ENCODE measurements at places on chromosomes 7 and 10.

DNA sequence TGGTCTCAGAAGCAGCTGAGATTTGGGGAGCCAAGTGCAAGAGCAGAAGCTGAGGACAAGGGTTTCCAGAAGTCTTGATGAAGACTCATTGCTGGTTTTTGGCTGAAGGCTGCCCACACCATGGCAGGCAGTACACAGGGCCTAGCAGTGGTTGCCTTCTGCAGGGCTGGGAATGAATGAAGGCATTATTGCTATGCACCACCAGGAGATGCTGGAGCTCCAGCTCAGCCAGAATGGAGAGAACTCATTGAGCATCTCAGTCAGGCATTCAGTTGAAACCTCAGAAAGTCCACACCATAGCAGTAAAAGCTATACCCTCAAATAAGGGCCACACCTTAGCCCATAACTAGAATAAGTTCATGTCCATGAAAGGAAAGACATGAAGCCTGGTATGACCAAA is 190.5 kb downstream of the DPP6 start:
- no peak for DNase-seq

GRCh38 chr10:3421537-3422257 is 249.1 kb upstream of the PITRM1 start:
- DNase-seq = no peak

GRCh38 chr7:78734626-78735025 is 718.8 kb downstream of the MAGI2 start:
- no peak for DNase-seq

- DNase-seq = no peak
These were observed 37.7 kb downstream of the ATXN7L1 start for GRCh38 chr7:105838627-105839231.

- DNase-seq = peak; percentile 10
These were observed 207.3 kb upstream of the SH2B2 start for GRCh38 chr7:102079140-102080018.

- no peak for DNase-seq
These were observed 100.4 kb upstream of the RET start for GRCh38 chr10:42976351-42977031.

DNA sequence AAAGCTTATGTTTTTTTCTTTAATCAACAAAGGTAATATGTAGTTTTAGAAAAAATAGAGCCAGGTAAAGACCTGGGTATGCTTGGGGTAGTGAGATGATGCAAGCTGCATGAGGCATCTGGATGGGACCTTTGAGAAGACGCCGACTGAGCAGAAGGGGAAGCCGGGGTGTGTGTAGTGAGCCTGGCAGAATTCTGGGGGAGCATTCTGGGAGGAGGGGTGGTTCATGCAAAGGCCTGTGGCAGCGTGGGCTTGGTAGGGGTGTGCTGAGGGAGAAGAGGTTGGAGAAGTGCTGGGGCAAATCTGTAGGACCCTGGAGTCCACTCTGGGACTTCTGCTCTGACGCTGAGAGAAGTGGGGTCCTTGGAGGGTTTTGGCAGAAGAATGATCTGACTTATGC is 33.9 kb upstream of the SHH start:
- DNase-seq = no peak

DNA sequence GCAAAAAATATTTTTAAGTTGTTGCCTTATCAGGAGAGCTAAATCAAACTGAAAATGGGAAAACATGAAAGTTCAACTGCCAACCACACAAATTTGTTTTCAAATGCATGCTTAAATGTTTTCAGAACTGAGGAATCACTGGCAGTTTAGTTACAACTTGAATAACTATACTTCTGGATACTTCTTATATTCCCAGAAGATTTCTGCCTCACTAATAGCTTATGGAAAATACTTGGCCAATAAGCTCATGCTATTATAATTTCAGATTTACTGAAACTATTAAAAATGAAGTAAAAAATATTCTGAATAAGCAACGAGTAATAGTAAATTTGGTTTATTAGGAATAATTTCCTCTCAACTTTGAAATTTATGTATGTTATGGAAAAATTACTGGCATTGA is 222.2 kb downstream of the CDK14 start:
- DNase-seq = no peak

GRCh38 chr10:42864575-42864974 is 82.0 kb downstream of the BMS1 start:
- DNase-seq = peak; percentile 90

DNA sequence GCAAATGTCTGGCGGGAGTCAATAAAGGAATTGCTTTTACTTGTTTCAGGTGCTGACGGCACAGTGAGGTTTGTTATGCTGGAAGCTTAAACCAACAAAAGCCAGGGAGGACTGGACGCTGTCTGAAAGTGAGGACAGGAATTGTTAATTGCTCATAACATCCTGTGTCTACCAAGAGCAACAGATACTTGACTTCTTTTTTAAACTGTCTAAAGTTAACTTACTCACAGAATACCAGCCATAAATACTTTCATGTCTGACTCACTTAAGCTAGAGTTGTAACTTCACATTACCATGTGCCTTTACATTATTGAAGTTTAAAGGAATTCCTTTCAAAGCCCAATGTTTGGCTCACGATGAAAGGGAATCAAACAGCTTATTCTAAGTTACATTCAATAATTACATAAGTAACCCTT is 252.7 kb upstream of the SHH start:
- DNase-seq = no peak

GRCh38 chr10:50636618-50637579 is 13.1 kb upstream of the SGMS1 start:
- no peak for DNase-seq

DNA sequence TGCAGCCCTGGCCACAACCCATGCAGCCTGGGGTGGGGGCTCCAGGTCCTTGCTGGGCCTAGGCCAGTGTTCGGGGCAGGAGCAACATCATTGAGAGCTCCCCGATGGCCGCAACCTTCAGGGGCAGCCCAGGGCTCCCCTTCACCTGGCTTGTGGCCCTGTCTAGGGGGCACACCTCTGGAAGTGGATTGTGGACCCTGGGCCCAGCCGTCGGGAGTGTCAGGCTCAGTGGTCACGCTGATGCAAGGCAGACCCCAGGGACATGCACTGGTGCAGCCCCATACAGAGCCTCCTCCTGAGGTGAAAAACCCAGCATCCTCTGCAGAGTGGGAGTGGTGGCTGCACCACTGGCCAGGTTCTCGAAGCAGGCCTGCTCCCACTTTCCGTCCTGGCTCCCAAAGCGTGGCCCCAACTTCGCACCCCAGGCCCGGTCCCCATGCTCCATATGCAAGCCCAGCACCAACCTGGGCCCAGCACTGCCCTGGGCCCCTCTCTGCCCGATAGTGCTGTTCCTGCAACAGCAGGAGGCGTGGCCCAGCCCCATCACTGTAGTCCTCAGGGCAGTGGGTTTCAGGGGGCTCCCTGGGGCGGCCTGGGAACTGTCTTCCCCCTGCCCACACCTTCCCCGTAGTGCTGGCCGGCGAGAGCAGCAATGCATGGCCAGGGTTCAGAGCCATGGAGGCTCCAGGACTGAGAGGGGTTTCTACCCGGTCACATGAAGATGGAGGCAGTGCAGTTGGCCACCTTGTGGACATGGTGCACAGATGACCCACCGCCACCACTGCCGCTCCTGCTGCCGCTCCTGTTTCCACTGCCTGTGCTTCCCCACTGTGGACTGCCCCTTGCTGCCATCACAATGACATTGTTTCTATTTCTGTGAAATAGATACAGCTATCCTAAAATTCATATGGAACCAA is 303.9 kb upstream of the NRG3 start:
- no peak for DNase-seq

GRCh38 chr7:102431617-102432298 is 1.6 kb upstream of the ORAI2 start:
- DNase-seq = peak; percentile 52

- DNase-seq = no peak
These were observed 9.6 kb downstream of the INSYN2A start for GRCh38 chr10:127186813-127187212.

DNA sequence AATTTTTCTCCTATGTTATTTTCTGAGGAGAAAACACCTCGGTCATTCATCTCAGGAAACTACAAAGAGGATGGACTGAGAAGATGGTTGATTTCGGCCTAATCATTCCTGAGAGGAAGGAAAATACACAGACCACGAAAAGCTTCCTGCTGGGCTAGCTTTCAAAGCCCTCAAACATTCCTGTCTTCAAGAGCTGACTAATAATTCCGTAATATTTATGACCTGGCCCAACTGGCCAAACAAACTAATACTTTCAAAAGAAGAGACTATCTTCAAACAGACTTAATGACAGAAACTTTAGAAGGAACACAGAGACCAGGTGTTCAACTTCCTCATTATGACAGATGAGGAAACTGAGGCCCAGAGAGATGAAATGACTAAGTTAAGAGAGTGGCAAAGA is 215.1 kb upstream of the FRMD4A start:
- DNase-seq = no peak

- peak; percentile 98 for DNase-seq
These were observed 39.8 kb downstream of the SPOCK2 start for GRCh38 chr10:72048450-72049124.

DNA sequence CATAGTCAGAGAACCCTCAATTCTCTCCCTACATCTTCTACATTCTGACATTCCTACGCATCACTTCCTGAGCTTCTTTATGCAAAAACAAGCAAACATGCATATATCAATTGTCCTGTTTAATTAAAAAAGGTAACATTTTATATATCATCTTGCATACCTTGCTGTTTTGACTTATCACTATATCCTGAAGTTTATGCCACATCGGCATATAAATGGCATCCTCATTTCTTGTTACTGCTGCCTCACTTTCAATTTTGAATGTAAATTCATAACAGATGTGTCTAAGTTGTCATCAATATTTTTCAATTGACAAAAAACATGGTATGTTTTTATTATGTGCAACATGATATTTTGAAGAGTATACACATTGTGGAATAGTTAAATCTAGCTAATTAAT is 377.3 kb upstream of the STEAP1 start:
- DNase-seq = no peak

DNA sequence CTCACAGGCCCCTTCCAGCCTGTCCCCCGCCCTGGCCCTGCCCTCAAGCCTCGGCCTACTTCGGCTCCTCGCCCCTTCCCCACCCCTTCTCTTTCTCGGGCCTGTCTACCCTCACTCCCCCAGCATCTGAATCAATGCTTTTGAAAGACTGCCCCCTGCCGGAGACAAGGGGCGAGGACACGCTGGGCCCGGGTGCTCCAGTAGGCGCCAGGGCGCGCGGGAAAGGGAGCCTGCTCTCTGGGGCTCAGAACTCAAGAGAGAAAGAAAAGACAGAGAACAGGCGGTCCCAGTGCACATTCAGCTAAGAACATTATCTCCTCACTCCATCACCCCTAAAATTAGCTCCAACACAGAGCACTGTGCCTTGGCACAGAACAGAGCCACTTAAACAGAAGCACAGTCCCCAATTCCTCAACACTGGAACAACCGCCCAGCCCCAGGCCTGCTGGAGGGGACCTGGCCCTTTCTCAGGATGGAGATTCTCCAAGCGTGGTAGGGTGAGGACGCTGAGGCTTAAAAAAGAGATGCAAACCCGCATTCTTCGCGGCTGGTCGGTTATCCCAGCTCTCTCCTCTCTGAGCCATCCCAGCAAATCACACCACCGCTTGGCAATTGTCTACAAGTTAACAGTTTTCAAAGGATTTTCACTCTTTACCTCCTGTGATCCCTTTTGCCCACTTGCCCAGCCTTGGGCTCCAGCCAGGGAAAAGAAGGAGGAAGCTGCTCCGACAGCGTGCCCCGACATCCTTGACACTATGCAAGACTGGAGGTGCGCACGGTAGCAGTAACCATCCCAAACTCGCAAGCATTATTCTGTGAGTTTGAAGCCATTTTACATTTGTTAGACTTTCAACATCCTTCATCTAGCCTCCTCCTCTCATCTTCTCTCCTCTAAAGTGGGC is 2.1 kb downstream of the GIGYF1 start:
- DNase-seq = peak; percentile 72

- no peak for DNase-seq
These were observed 74.5 kb downstream of the DIP2C start for GRCh38 chr10:614790-615582.

DNA sequence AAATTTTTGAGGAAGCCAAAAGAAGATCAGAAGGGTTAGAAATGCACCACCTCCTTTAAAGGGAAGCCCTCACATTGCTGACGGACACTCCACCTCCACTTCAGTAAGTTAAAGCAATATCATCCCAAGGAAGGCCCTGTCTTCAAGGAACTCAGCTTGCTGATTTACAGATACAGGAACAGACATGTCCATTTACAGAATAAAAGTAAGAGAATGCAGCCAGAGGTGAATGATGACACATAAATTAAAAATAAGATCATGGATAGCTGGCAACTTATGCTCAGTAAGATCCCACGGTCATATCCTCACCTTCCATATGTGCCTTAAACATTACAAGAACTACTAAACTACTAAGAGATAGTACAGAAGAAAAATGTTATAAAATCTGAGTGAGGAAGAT is 20.4 kb downstream of the GRB10 start:
- DNase-seq = no peak

- no peak for DNase-seq
These were observed 267.8 kb downstream of the BICC1 start for GRCh38 chr10:58780476-58780875.

- DNase-seq = peak; percentile 89
These were observed 39.7 kb upstream of the TEX47 start for GRCh38 chr7:88835147-88835728.

GRCh38 chr10:83978681-83979383 is 160.5 kb upstream of the GHITM start:
- DNase-seq = no peak

DNA sequence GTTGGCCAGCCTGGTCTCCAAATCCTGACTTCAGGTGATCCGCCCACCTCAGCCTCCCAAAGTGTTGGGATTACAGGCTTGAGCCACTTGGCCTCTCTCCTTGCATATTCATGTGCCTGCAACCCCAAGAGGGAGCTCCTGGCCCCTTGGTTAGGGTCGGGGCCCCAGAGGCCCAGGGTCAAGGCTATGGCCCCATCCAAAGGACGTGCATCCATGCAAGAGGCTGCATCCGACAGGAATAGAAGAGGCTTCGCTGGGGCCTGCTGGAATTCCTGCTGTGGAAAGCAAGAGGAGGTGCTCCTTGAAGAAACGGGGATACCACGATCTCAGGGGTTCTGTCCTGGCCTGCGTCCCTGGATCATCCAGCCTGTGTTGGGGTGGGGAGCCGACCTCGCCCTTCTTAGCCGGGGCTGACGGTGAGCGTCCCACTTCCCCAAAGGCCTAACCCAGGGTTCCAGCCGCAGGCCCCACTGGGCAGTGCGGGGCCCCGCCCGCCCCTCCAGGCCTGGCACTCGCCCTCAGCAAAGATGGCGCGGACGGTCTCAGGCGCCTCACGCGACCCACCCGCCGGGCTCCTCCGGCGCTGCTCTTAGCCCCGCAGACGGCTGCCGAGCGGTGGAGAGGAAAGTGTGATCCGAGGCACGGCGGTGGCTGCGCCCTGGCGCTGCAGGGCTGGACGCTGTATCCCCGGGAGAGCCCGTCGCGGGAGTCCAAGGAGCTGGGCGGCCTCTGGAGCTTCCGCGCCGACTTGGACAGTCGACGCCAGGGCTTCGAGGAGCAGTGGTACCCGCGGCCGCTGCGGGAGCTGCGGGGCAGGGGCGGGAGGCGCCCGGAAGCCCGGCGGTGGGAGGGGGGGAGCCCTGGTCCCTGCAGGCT is 54.7 kb downstream of the ZNF727 start:
- no peak for DNase-seq

DNA sequence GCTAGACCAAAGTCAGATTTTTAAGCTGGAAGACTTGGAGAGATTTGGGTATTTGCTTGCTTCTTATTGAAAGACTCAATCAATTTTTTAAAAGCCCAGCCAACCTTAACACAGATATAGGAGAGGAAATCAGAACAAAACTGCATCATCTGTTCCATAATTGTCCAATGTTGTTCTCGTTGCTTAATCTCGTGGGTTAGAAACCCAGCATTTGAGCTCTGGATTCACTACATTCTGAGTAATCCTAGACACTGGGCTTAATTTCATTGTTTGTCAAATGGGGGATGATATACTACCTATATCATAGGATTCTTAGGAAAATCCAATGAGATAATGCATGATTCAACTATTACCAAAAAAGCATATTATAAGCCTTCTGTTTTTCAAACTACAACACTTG is 48.9 kb downstream of the CALD1 start:
- DNase-seq = no peak
